ENCODE measurements at places on chromosomes 6 and 20. TPM values are rescaled to one million over a fixed set of nuclear protein-coding genes. Genes with fewer than 3 reads are reported as not detected.

DNA sequence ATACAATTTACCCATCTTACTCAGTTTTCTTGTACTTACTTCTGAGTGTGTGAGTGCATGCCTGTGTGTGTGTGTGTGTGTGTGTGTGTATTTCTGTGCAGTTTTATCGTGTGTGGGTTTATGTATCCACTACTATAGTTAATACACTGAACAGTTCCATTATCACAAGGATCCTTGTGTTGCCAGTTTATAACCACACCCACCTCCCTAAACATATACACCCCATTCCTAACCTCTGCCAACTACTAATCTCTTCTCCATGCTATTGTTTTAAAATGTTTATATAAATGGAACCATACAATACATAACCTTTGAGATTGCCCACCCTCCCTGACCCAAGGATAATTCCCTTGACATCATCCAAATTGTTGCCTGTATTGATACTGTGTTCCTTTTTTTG, 18.7 kb downstream of the POFUT1 start:
- DNase-seq = no peak

DNA sequence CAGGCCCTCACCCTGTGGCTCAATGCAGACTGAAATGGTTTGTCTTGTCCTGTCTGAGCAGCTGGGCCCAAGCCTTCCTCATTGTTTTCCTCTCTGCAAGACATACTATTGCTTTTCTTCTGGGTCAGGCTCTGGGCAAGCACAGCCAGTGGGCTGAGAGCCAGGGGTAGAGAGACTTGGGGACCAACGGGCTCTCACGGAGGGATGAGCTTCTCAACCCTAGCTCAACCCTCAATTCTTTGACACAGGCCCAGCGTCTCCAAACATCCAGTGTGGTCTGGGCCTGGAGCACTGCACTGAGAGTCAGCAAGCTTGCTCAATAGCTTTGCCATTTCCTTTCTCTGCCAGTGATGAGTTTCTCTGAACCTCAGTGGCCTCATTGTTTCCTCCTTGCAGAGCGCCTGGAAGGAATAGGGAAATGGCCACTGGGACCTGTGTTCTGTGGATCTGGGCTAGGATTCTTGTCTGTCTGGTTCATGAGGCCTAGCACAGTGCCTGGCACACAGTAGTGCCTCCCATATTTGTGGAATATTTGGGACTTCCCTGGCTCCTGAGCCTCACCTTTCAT, 9.3 kb downstream of the ANGPT4 start:
- no peak for DNase-seq

DNA sequence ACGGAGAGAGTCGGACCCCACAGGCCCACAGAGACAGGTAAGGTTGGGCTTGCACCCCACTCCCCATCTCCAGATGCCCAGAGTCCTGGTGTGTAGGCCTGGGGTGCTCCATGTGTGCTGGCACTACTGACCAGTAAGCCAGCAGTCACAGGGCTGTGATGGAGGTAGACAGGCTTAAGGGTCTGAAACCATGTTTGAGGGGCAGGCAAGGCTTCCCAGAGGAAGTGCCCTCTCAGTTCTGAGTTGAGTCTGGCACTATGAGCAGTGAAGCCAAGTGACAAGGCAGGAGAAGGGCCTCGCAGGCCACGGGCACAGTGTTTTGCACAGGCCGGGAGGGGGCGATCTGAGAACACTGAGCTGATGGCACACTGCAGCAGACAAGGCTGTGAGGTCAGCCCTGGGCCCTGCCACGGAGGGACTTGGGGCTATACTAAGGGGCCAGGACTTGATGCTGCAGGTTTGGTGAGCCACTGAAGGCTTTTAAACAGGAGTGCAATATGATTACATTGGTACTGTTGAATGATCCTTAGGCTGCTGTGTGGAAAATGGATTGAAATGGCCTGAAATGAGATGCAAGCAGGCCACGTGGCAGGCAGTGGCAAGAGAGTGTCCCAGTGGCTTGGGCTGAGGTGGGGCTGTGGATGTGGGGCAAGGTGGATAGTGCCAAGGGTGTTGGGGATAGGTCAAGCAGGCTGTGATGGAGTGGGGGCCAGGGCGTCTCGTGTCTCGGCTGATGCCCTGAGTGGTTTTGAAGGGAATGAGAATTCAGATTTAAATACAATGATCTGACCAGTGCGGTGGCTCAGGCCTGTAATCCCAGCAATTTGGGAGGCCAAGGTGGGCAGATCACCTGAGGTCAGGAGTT, 20.3 kb downstream of the TTBK1 start:
- peak; percentile 89 for DNase-seq

- DNase-seq = no peak
These were observed 59.0 kb upstream of the FAM184A start for GRCh38 chr6:119137194-119138072.

DNA sequence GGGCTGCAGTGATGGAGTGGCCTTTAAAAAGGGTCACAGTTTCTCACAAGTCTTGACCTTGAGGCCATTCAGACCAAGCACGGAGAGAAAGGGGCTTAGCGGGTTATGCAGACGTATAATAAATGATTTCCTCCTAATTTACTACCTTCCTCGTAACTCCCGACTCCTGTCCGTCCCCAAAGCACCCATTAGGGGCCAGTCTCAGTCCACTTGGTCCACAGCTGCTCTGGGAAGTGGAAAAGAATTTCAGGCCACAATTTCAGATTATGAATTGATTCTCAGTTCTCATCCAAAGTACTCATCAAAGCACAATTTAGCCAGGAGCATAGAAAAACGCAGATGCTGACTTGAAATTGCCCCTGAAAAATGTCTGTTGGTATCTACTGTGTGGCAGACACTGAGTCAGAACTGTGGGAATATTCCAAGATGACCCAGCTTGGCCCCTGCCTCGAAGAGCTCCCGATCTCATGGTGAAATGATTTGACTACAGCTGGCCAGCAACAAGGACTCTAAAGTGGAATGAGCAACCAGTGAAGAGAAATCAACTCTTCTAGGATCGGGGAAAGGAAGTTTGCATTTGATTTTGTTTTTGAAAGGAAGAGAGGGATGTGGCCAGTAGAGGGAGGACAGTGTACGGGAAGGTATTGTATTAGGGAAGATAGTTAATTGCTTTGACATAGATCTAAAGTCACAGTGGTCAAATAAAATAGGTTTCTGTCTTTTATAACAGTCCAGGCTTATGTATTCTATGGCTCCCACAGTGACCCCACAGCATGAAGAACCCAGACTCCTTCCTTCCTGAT, 15.2 kb upstream of the STK35 start:
- no peak for DNase-seq

DNA sequence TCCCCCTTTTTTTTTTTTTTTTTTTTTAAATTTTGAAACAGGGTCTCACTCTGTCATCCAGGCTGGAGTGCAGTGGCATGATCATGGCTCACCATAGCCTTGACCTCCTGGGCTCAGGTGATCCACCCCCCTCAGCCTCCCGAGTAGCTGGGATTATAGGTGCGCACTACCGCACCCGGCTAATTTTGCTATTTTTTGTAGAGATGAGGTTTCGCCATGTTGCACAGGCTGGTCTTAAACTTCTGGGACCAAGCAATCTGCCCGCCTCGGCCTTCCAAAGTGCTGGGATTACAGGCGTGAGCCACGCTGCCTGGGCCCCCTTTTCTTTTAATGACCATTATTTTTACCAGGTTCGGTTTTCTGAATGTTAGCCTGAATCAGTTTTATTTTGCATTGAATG, 5.0 kb upstream of the FAM209A start:
- DNase-seq = no peak

DNA sequence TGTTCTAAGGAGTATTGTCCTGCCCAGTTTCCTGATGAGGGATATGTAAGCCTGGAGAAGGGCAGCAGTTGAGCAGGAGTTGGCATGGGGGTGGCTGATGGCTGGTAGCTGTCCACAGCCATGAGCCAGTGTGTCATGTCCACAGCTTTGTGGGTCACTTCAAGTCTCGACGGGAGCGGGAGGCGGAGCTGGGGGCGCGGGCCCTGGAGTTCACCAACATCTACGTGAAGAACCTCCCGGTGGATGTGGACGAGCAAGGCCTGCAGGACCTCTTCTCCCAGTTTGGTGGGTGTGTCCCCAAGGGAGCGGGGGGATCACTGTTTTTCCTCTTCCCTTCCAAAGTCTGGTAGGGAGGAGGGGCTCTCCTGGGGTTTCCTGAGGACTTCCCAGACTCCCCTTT, 8.9 kb downstream of the PABPC1L start:
- DNase-seq = no peak

The TRMT6 gene
- total RNA-seq = 20.9 TPM

The TMEM239 gene
- not detected for total RNA-seq

The LAMA2 gene
- total RNA-seq = 0.65 TPM

The ECHDC1 gene
- total RNA-seq = 31.1 TPM

All from activated CD4-positive, alpha-beta T cell treated with anti-CD3 and anti-CD28 coated beads for 36 hours (primary cell).